ENCODE measurements at places on chromosomes 11 and 22.
A peak's percentile ranks its signal among the peaks of the same experiment; 100 is the strongest.

GRCh38 chr11:69166218-69167115 is 10.7 kb downstream of the SMIM38 start:
- DNase-seq = no peak

- peak; percentile 87 for DNase-seq
Observed at GRCh38 chr22:33921525-33922348, 1.5 kb upstream of the LARGE1 start.

- no peak for DNase-seq
Observed at GRCh38 chr22:28988457-28988856, 73.2 kb downstream of the C22orf31 start.

- DNase-seq = no peak
Observed at GRCh38 chr11:35407041-35407440, 12.3 kb downstream of the SLC1A2 start.

DNA sequence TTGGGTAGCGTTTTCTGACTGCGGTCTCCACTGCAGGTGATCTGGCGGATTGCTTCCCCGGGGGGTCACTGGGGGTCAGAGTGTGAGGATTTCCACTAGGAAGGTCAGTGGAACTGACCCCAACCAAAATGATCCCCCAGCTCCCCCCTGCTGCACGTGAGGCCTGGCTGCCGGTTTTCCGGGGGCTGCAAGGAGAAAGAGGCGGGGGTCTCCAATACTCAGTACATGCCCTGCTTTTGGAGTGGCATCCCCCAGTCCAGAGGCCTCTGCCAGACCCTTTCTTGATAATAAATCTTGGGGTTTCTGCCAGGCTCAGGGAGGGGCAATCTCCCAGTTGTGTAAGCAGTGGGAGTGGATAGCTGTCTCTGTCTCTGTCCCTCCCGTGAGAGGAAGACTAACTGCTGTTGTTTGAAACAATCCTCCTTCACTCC is 71.5 kb upstream of the RTL6 start:
- DNase-seq = no peak

All from nephron progenitor cell (in vitro differentiated cells).